Activated naive CD4-positive, alpha-beta T cell treated with Interleukin-2 at 50 U/mL for 16 hours (primary cell): ENCODE measurements at places on chromosomes 4 and X.

GRCh38 chr4:182695842-182696241, 221.3 kb downstream of the DCTD start:
- DNase-seq = no peak

- DNase-seq = no peak
Measured at GRCh38 chrX:12304261-12304660, 166.0 kb downstream of the FRMPD4 start.

- DNase-seq = no peak
Measured at GRCh38 chrX:41802958-41803357, 79.0 kb downstream of the GPR82 start.

DNA sequence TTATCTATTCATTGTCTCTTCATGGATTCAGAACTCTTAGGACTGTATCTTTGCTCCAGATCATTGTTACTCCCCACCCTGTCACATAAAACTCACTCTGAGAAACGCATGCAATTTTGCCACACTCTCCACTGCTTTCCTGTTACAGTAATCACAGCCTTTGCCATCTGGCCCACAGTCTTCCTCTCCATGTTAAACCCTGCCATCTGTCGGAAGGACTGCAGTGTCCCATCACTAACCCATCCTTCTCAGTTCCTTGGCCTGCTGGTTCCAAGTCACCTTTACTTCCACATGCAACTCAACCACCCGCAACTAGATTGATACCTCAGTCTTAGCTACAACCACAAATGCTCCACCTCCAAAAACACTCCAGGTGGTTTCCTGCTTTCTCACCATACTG, 308.7 kb upstream of the FAM241A start:
- DNase-seq = no peak
